ENCODE measurements at places on chromosomes 16 and 17. TPM values are rescaled to one million over a fixed set of nuclear protein-coding genes. Genes with fewer than 3 reads are reported as not detected.

The FN3K gene
- total RNA-seq = 8.3 TPM

DNA sequence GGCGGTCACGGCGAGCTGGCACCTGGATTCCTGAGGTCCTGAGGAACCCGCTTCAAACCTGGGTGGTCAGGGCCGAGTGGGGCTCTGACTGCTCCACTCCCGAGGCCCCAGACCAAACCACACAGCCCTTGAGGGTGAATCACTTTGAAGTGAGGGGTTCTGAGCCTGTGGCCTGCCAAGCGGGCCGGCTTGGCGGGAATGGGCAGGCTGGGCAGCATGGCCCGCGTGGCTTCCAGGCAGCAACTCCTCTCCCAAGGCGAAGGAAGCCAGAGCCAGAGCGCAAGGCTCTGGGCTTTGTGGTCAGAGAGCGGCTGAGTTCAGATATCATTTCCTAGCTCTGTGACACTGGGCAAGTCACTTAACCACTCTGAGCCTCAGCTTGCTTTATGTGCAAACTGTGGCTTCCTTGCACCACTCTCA, 42.7 kb downstream of the CMIP start:
- no peak overlapping the region for H3K27ac ChIP-seq
- peaks cover 9% of the 10 kb centered on the region for H3K4me1 ChIP-seq
- DNase-seq = no peak
- H3K27me3 ChIP-seq = no peaks in the 10 kb centered on the region
- H3K4me3 ChIP-seq = no peak overlapping the region

- H3K27me3 ChIP-seq = no peaks in the 10 kb centered on the region
- DNase-seq = no peak
- no peak overlapping the region for H3K4me3 ChIP-seq
- H3K36me3 ChIP-seq = no peaks in the 10 kb centered on the region
Measured at GRCh38 chr17:27554152-27554551, 76.8 kb upstream of the LGALS9 start.

The HCRT gene
- total RNA-seq = not detected

GRCh38 chr16:47712276-47713224, 251.4 kb downstream of the PHKB start:
- no peaks in the 10 kb centered on the region for H3K36me3 ChIP-seq
- H3K4me3 ChIP-seq = no peak overlapping the region
- no peak overlapping the region for H3K27ac ChIP-seq
- DNase-seq = no peak
- no peaks in the 10 kb centered on the region for H3K27me3 ChIP-seq

The CDH11 gene
- total RNA-seq = 354 TPM

DNA sequence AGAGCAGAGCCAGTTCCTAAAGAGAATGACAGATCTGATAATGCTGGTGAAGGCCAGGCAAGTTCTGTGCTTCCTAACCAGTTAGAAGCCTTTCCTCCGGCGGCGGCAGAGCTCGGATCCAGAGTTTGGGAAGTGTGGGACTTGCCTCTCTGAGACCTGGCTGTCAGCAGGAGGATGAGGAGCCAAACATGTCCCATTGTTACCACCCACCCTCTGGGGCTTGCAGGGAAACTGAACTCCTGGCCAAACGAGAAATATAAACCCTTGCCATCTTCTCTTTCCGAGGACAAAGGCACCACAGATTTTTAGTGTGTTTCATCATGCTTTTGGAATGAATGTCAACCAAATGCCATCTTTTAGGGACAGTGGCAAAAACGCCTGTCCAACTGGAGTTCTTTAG, 80.2 kb upstream of the SMURF2 start:
- H3K27ac ChIP-seq = peak overlapping the region; percentile 82
- no peak overlapping the region for H3K4me3 ChIP-seq
- H3K4me1 ChIP-seq = peaks cover 21% of the 10 kb centered on the region

The NPW gene
- total RNA-seq = not detected

Data from thoracic aorta (tissue), 2 donors.